Fibroblast of skin of right biceps (primary cell): ENCODE measurements at places on chromosomes 2 and 18.

DNA sequence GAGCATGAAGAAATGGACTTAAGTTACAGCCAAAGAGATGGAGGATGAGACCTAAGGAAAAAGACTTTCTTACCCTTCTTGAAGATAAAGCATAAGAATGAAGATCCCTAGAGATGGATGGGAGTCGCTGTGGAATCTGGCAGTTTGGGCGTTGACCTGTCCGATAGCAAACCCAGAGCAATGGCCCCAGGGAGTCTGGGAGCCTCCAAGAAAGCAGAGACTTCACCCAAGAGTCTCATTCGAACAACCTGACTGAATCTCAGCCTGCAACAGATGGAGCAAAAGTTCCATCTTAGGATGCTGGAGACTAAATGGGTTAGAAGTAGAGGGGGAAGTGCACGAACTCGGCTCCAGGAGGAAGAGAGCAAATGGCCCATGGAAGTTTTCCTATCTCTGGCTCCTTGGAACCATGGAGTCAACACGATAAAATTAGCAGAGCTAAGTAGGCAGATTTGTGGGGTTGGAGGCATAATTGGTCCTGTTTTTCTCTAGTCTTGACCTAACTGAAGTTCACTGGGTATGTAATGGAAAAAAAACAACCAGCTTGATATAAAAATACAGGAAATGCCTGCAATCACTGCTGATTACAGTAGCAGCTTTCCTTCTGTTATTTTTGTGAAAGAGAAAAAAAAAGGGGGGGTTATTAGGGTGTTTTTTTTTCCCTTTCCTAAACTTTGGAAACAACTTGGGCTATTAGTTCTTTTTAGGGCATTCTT lies 178.4 kb upstream of the EPAS1 start:
- DNase-seq, result peak; percentile 49

DNA sequence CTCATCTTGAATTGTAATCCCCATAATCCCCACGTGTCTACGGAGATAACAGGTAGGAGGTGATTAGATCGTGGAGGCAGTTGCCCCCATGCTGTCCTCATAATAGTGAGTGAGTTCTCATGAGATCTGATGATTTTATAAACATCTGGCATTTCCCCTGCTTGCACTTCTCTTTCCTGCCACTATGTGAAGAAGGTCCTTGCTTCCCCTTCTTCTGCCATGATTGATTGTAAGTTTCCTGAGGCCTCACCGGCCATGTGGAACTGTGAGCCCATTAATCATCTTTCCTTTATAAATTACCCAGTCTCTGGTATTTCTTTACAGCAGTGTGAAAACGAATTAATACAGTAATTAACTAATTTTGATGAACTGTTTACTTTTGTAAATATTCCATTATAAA lies 582.5 kb downstream of the TSN start:
- no peak for DNase-seq

DNA sequence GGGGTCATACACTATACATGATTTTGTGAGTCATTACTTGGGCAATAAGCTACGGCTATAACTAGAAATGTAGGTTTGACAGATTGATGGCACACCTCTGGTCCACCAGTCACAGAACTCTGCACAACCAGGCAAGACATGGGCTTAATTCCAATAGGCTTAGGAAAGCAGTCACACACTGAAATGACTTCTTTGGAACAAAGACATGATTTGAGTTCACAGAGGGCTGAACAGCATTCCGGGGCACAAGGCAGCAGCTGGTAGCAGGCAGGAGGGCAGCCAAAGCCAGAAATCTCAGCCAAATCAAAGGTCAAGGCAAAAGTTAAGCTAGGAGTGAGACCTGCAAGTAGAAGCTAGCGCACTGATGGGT lies 27.4 kb downstream of the FABP1 start:
- no peak for DNase-seq

DNA sequence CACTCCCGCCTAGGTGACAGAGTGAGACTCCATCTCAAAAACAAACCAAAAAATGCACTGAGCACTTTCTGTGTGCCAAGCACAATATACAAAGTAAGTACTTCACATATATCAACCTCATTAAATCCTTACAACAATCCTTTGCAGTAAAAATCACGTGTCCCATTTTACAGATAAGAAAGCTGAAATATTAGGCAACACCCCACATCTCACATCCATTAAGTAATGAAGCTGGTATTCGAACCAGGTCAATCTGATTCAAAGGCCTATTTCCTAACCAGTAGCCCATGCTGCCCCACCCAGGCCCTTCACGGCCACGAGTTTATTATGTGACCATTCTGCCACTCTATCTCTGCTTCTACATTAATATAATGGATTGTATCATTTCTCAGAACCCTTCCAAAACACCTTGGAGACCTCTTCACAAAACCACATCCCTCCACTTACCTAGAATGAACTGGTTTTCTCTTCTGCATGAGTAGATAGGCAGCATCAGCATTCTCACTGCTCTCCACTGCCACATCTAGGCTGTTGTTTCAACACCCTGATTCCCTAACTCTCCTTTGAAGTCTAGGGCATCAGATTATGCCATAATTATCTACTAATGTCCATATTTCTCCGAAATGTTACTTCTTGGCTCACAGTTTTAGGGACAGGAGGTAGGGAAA lies 3.1 kb upstream of the EXOC6B start:
- no peak for DNase-seq

GRCh38 chr2:25757906-25758305 lies 84.5 kb upstream of the DTNB start:
- DNase-seq, result no peak

DNA sequence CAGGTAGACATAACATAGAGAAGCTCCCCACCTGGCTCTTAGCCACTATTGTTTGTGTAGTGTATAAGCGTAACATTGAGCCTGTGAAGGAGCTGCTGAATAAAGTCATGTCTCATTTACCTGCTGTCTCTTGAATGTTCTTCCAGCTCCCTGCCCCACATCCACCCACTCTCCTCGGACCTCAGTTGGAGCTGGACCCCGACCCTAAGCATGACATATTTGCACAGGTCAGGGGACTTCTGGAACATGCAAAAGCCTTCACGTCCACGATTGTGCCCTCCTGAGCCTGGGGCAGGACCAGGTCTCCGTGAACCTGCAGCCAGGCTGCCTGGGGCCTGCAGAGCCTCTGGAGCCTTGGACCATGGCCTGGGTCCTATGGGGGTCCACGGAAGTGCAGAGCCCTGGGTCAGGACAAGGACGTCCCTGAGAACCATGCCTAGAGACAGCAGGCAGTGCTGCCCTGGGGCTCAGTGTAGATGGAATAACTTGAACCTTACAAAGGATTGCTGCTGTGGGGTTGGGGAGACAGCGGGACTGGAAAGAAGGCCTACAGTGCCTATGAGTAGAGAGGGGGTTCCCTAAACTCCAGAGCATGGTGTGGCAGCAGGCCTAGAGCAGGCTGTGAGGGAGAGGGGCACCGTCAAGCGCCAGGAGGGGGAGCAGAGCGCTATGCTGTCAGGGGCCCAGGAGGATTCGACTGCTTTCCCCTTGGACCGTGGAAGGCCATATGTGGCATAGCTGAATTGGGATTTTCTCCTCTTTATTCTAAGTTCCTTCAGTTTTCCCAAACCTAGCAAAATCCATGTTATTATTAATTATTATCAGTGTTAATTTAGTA lies 99.9 kb upstream of the ZNF236 start:
- no peak for DNase-seq

- DNase-seq, result no peak
These were observed 61.3 kb upstream of the NXPH2 start for GRCh38 chr2:138841459-138841858.

DNA sequence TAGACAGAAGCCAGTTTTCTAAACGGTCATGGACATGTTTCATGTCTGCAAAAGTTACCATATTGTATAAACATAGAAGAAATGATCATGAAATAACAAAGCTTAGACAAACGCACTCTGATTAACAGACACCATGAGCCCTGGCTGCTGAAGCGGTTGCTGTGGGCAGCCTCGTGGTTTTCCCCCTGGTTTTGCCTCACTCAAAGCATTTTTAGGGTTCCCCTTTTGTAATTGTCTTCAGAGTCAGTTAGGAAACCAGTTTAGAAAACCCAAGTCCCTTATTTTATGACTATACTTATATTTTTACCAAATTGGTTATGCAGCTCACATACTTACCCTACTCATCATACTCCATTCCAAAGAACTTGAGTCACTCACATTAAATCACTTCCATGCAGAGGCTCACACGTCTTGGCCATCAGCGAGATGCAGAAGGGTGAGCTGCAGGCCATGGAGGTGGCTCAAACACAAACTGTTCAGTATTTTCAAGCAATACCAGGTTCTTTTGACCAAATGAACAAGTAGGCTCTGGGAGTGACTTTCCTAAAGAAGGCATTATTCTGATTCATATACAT lies 105.6 kb upstream of the SALL3 start:
- DNase-seq, result peak; percentile 88

DNA sequence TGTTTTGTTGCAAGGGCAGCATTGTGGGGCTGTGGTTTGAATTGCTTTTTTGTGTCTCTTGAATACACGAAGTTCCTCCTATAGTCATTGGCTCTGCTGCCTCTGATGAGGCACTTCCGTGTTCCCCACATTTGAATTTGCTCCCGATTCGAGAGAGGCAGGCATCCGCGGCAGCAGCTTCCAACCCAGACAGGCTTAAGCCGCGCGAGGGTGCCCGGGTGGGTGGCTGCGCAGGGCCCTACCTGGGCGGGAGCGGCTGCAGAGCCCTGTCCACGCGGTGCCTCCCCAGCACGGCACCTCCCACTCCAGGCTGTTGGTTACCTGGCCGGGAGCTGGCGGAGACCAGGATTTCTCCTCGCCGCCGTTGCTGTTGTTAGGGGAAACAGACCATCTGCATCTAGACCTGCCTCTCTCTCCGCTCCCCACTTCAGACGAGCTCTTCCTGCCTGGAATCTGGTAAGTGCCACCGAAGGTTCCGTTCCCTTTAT lies 151.3 kb downstream of the NEDD4L start:
- DNase-seq, result no peak

GRCh38 chr18:50154420-50154819 lies 40.5 kb downstream of the MYO5B start:
- DNase-seq, result peak; percentile 6

DNA sequence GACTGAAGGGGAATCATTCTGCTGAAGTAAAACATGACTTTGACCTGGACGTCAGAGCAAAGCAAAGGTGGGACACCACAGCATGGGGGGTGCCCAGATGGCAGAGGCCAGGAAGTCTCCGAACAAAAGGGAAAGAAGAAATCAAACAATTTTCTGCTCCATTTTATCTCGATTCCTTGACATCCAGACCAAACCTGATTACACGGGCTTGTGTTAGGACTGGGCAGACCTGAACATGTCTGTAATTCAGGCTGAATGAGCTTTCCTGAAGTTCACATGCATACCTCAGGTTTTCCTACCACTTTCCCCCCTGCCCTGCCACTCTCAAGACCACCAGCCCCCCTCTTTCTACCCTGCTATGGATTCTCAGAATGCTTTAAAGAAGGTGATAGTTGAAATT lies 44.8 kb upstream of the MEIS1 start:
- DNase-seq, result no peak

GRCh38 chr2:47905386-47906156 lies 727 bp downstream of the FBXO11 start:
- DNase-seq, result peak; percentile 64

GRCh38 chr2:39521876-39522517 lies 84.9 kb upstream of the MAP4K3 start:
- DNase-seq, result no peak

DNA sequence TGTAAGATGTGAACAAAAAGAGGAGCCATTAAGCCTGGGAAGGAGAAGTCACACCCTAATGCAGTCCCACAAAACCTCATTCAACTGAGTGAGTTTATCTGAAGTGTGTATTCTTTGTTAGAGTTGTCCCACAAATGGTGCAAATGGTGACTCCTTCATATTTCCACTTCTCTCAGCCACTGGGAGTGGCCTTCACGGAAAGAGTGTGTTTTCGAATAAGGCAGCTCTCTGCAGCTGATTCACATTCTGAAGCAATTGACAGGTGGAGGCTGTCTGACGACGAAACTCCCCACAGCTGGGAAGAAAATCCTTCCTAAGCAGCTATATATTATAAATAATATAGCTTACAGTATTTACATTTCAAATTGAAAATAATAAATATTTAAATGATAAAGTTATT lies 318.8 kb upstream of the TMEFF2 start:
- no peak for DNase-seq
